ENCODE measurements at places on chromosomes 12 and 14.

GRCh38 chr14:70013271-70013873 is 134.2 kb downstream of the SMOC1 start:
- no peak for DNase-seq

GRCh38 chr14:38592764-38593442 is 337.0 kb upstream of the CLEC14A start:
- no peak for DNase-seq

DNA sequence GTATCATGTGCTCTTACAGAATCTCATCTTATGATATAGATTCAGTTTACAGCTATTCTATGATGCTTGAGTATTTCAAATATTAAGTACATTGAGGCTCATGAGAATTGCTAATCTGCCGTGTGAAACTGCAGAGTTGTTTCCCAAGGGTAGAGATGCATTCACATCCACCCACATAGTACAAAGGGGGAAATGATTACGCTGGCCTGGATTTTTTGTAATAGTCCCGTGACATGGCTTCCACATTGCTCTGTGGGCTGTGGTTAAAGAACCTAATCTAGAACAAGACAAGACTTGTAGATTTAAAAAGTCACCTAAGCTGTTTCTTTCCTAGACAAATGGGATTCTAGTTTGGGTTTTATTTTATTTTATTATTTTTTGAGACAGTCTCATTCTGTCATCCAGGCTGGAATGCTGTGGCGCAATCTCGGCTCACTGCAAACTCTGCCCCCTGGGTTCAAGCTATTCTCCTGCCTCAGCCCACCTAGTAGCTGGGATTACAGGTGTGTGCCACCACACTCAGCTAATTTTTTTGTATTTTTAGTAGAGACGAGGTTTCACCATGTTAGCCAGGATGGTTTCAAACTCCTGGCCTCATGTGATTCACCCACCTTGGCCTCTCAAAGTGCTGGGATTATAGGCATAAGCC is 13.0 kb upstream of the RIOX1 start:
- no peak for DNase-seq

- DNase-seq: no peak
These were observed 22.0 kb upstream of the HIF1A start for GRCh38 chr14:61673305-61673704.

DNA sequence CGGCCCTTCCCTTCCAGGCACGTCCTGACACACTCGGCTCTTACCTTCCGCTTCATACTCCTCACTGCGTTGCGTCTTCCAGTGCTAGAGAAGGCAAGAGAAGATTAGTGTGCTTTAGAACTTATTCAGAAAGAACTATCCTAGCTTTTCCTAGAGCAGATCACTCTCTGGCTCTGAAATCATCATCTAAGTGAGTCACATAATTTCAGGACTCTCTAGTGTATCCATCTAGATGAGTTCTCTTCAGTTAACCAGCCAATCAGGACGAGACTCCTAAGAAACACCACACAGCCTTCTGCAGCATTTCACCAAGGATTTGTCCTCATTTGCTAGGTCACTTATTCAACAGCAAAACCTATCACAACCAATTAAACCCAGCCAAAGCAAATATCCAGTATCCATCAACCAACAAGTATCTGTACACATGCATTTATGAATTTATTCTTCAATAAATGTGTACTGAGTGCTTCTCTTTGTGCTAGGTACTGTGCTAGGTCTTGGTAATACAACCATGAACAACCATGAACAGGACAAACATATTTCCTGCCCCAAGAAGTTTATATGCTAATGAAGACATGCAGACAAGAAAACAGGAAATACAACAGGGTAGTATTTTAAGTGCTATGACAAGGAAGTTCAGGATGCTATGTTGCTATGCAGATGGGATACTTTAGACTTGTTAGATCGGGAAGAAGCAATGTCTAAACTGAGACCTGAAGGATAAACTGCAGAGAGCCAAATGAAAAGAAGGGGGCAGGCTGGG is 52.1 kb downstream of the NIN start:
- no peak for DNase-seq

- no peak for DNase-seq
These were observed 42.1 kb downstream of the TSPAN9 start for GRCh38 chr12:3119192-3119755.

GRCh38 chr12:3247629-3248161 is 170.5 kb downstream of the TSPAN9 start:
- DNase-seq: no peak

DNA sequence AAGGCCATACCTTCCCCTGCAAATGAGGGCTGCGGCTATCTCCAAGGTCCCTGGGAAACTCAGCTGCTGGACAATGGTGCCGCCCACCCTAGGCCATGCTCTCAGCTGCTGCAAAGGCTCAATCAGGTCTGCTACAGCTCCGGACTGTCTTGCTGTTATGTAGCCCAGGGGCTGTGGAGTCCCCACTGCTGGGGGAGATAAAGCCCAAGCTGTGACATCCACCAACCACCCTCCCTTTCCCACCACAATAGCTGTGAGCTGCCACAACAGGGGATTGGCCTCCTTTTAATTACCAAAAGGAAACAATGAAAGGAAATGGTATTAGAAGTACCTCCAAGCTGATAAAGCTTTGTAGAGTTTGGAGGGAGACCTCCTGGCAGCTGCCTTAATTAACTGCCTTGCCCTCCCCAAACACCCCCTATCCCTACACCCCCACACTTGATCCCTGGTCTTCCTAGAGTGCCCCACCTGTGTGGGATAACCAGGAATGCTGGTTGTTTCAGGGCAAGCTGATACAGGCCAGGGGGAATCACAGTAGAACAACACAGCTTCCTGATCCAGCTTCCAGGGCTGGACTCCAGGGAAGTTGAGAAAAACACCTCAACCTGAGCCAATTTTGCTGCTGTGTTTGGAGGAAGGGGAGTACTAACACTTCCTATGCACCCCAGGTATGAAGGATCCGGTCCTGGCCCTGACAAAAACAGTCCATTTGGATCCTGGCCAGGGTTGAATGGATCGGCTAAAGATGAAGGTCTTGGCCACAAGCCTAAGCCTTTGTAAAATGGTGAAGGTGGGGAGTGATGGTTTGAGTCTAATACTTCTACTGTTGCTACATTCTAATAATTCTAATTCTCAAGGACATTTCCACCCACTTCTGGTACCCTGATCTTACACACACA is at the start of gene VWF:
Gene VWF (minus strand): TSS at position 260 of the 899 bp plus-strand sequence. CDS start 1,474 bp downstream, outside the sequence.
- no peak for DNase-seq

DNA sequence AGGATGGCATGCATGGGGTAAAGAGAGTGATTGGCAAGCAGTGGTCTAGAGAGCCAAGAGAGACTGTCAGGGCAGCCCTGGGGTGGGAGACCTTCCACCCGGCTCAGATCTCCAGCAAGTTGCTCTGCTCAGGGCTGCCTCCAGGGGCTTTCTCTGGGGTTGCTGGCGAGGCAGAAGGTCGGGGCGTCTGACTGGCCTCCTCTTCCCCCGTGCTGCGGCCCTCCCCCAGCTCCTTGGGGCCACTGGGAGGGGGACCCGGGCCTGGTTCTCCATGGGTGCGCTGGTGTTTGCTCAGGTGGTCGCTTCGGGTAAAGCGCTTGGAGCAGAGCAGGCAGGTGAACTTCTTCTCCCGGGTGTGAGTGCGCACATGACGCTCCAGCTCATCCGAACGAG is 6.6 kb upstream of the AAAS start:
- no peak for DNase-seq

DNA sequence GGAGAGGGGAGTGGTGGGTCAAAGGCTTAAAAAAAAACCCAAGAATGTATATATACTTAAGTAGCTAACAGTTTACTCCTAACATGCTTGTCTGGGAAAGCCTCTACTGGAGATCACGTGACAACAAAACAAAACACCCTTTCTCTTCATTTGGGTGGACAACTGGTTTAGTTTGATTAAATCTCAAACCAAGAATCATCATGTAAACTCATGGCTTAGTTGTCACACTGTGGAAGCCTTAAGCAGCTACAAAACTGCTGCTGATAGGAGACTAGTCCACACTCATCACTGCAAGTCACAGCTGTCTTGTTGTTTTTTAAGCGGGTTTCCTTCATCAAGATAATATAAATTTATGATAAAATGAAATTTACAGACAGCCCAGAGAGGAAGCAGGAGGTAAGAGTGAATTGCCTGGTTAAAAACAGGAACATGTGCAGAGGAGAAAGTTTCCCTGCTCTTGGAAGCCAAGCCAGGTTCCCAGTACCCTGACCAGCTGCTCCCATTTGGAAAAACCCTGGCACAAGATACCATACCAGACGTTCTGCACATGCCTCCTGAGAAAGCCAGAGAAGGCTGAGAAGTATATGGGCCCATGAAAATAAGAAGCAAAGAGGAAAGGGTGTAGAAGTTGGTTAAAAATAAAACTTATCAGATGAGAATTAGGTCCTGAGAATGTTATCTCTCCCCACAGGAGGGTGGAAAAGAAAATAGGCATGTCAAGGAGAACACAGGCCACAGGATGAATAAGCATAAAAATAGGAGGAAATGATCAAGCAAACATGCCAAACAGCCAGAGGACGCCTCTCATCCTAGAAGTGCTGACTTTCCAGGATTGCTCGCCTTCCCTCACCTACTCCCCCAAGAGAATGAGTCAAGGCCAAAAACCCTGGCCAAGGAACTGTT is 34.0 kb downstream of the EGLN3 start:
- no peak for DNase-seq

- DNase-seq: no peak
These were observed 44.4 kb downstream of the TBX5 start for GRCh38 chr12:114361545-114361944.

GRCh38 chr14:53038629-53039028 is 87.8 kb upstream of the FERMT2 start:
- DNase-seq: no peak

DNA sequence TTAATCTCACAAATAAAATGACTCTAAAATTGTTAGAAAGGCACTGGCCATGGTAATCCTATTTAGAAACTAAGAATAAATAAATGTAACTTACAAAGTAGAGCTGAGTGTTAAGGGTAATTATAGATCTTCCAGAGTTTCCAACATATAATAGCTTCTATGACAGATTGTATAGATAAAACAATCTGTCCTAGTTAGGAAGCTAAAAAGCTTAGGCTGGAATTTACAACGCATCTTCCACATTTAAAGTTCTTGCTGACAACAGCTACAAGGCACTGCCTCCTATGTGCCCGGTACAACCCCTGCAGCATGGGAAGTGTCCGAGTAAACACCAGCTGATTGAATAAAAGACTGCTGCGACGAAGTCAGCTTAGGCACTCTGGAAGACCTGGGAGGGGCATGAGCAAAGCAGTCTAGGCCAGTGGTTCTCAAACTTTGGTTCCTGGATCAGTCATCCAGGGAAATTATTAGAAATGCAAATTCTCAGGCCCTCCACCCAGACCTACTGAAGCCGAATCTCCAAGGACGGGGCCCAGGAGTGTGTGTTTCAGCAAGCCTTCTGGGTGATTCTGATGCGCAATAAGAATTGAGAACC is 635.6 kb upstream of the TBX3 start:
- no peak for DNase-seq

GRCh38 chr12:52029685-52030084 is 21.6 kb upstream of the NR4A1 start:
- DNase-seq: no peak

DNA sequence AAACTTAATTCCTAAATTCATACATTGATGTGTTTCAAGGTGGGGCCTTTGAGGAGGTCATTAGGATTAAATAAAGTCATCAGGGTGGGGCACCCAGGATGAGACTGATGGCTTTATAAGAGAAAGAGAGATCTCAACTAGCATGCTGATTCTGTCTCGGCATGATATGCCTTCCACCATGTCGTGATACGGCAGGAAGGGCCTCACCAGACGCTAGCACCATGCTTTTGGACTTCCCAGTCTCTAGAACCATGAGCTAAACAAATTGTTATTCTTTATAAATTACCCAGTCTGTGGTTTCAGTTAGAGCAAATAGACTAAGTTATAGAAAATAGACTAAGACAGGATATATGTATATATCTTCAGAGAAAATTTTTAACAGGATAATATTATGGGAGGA is 759.6 kb downstream of the MED13L start:
- no peak for DNase-seq

GRCh38 chr14:101788016-101788635 is 26.6 kb downstream of the PPP2R5C start:
- DNase-seq: no peak

GRCh38 chr14:21408147-21408546 is 24.3 kb upstream of the SUPT16H start:
- no peak for DNase-seq

DNA sequence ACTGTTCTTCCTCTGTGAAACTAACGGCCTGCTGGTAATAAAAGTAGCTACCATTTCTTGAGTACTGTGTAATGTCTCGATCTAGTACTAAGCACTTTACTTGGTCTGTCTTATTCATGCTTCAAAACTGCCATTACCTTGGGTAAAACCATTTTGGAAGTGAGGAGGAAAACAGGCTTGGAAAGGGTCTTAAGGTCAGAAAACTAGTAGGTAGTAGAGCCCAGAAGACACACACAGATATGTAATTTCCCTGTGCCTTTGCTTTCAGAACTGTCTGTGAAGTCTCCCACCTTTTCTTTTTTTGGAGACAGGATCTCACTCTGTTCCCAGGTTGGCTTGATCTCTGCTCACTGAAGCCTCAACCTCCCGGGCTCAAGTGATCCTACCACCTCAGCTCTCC is 3.4 kb upstream of the DDX55 start:
- DNase-seq: no peak

DNA sequence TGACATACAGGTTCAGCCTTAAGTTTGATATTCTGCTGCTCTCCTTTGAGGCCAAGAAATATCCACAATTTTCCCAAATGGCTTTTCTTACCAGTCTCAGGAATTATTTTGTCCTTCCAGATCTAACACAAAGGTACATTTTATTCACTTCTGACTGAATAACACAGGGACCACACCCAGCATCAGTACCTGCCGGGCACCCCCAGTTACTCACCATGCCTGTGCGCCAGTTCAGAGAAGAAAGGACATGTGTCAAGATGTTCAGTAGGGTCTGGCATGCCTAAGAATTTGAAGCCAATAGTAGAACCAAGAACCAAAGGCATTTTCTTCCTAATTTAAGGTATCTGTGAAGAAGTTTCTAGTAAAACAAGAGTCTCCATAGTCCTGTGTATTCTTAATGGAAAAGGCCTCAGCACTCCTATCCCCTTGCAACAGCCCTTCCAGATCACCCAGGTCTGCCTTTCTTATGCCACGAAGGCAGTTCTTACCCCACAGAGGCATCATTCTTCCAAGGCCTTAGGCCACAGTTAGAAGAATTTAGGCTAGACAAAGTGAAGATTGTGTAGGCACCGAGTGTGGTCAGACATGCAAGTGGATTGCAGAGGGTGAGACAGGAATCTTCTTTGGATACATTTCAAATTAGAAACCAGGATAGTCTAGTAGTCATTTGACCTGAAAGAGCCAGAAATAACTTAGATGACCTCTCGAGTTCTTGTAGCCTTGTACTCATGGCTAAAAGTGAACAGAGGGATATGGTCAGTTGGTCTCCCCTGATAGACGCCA is 140.1 kb upstream of the HIF1A start:
- DNase-seq: no peak

All from activated CD4-positive, CD25-positive, alpha-beta regulatory T cell (primary cell).